ENCODE measurements at places on chromosomes 1 and 21.

DNA sequence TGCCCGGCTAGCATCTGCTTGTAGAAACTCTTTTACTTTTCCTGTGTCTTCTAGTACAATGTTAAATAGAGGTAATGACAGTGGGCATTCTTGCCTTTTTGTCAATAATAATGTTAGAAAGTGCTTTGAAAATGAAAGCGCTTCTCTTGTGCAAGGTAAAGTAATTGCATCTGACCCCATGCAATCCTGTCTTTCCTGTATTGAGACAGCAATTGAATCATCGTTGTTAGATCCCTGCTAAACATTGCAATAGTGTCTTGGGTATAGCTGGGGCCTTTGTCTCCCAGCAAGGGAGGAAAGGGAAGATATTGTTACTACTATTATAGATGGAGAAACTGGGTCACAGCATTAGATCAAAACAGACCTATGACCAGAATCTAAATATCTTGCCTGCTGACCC, 80.9 kb downstream of the TLR5 start:
- DNase-seq, result no peak

DNA sequence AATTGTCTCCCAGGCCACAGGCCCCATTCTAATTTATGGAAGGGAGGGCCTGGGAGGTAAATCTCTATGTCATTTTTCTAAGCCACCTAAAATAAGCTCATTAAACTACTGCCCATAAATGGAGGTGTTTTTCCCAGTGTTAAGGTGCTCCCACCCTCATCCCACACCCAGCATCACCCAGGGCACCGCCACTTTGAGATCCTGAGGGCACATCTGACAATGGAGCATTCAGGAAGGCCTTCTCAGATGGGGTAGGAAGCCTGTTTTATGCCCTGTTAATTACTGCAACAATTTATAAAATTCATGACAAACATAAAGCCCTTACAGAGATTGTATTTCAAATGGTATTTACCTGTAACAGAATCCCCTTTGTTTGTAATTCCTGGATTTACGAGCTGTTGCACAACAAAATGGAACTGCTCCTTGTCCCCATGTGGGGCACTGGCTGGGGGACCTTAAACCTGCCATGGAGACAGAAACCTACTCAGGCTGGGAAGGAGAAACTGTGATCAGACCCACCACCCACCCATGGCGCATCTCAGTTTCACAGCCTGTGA, 319.5 kb upstream of the USP24 start:
- no peak for DNase-seq

- DNase-seq, result no peak
Measured at GRCh38 chr1:93528412-93528811, 80.5 kb downstream of the FNBP1L start.

GRCh38 chr1:160657250-160657781, 10.5 kb upstream of the SLAMF1 start:
- no peak for DNase-seq

DNA sequence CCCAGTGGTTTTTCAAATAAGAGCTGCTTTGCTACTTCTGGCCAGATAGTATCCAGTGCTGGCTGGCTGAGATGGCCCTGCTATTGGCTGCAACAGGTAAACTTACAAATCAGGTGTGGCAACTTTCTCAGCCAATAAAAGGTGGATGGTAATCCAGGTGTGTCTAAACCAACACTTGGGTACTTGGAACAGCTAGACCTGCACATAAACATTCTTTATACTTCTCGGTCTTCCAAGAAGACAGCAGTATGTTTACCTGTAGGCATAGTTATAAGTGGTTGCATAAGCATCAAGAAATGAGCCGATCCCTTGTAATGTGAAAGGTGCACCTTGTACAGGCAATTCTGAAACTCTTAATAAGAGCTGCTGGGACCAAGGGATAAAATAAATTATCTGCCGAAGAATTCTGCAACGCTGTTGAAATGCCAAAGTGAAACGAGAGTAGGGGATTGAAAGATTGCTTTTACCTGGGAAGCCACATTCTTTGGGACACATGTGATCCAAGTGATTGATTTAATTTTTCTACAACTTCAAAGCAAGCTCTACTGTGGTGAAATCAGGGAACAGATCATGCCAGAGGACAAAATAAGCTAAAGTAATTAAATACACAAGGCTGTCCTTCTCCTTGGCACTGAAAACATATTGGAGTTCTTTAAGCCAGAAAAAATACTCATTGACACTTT, at the start of gene CLDN8:
TSS of gene CLDN8 (minus strand) at position 57 of the 683 bp plus-strand sequence. CDS start 172 bp downstream, outside the sequence.
- DNase-seq, result no peak

- no peak for DNase-seq
Measured at GRCh38 chr1:158147869-158148268, 32.8 kb upstream of the CD1D start.

- no peak for DNase-seq
Measured at GRCh38 chr1:51072651-51073050, 29.4 kb upstream of the C1orf185 start.

DNA sequence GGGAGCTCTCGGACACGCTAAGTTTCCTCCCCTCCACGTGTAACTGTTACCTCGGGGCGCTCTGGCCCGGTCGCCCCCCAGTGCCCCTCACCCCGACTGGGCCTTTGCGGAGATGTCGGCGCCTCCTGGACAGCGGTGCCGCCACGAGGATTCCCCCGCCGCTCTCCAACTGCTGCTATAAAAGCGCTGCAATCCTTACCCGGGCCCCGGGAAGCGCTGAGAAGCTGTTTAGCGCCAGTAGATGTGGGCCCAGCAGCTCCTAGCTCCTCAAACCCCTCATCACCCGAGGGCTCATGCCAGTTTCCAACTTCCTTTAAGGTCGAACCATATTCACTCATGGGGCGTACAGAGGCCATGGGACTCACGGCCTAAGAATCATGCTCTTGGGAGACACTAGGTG, 361 bp upstream of the LMX1A start:
- no peak for DNase-seq

- DNase-seq, result no peak
Measured at GRCh38 chr1:93056649-93057048, 22.4 kb upstream of the MTF2 start.

DNA sequence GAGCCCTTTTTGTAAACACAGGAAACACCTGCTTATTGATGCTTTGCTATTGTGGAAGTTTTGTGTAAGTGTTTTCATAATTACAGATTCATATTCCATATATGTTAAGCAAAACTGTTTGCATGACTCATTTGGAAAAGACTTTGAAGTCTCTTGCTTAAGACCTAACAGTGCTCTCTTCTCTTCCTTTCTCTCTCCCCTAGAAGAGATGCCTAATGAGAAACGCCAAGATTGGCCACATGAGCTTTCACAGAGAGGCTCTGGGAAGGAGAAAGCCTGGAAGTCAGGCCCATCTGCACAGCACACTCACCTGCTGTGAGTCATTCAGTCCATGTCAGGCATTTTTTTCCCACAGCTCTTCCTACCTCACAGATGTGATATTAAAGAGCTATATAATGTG, 101.6 kb upstream of the PALMD start:
- no peak for DNase-seq

All from stimulated activated CD8-positive, alpha-beta memory T cell treated with anti-CD3 and anti-CD28 coated beads, Interleukin-7, amount 100 ng/mL, for 4 hours (primary cell).